B cell (primary cell): ENCODE measurements at places on chromosomes 3 and 15. TPM values are rescaled to one million over a fixed set of nuclear protein-coding genes. Genes with fewer than 3 reads are reported as not detected.

The CLEC3B gene
- 0.34 TPM in 1 of 2 replicates, not detected in the other for total RNA-seq

The OSTN gene
- not detected in 2 replicates for total RNA-seq

The WDR49 gene
- 0.73 and 1.4 TPM in 2 replicates for total RNA-seq

DNA sequence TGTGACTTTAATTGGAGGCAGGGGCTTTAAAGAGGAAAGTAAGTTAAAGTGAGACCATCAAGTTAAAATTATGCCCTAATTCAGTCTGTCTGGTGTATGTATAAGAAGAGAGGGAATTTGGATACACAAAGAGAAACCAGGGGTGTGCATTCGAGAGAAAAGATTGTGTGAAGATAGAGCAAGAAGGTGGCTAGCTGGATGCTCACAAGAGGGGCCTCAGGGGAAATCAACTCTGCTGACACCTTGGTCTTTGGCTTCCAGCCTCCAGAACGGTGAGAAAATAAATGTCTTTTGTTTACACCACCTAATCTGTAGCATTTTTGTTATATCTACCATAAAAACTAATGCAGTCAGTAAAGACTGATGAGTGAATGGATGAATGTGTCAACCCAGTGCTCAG, 907.3 kb upstream of the CFAP20DC start:
- no peak for DNase-seq

DNA sequence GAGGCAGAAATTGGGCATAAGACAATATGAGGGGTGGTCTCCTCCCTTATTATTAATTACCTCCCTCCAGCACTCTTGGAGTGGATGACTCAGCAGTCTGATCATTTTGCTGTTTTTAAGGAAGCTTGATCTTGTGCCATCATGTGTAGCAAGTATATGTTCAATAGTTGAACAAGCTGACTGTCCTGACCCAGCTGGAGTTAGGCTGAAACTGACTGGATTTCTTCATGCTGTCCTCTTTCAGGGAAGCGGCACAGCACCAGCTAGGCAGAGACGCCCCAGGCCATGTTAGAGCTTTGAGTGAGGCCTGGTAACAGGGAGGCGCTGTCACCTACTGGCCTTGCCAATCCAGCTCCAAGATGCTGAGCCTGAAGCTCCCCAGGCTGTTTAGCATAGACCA, 54.4 kb upstream of the KIF23 start:
- DNase-seq = no peak

DNA sequence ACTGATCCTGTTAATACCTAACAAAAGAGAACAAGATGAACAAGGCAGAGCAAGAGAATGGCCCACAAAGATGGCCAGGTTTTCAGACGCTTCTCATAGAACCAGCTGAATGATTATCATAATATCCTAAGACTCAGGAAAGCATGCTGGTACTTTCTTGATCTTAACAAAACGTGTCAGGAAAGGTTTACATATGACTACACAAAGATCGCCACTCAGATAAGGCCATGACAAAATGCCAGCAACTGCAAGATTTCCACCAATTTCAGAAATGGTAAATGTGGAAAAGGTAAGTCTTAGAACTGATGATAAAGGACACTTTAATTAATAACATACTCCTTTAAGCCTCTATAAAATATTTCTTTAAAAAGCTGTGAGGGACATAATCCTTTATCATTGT, 108.8 kb downstream of the DLG1 start:
- DNase-seq = no peak

- no peak for DNase-seq
Observed at GRCh38 chr15:50262533-50262932, 3.0 kb downstream of the HDC start.
